ENCODE measurements at places on chromosomes 12 and 14. TPM values are rescaled to one million over a fixed set of nuclear protein-coding genes. Genes with fewer than 3 reads are reported as not detected.
A peak's percentile ranks its signal among the peaks of the same experiment; 100 is the strongest.

GRCh38 chr14:96206461-96206860 lies 1.8 kb downstream of the BDKRB2 start:
- no peak overlapping the region for H3K27ac ChIP-seq
- H3K4me3 ChIP-seq = no peak overlapping the region
- peaks cover 13% of the 10 kb centered on the region for H3K27me3 ChIP-seq
- no peaks in the 10 kb centered on the region for H3K4me1 ChIP-seq

GRCh38 chr12:41032386-41032785 lies 155.7 kb upstream of the PDZRN4 start:
- H3K4me1 ChIP-seq = no peaks in the 10 kb centered on the region
- DNase-seq = no peak

DNA sequence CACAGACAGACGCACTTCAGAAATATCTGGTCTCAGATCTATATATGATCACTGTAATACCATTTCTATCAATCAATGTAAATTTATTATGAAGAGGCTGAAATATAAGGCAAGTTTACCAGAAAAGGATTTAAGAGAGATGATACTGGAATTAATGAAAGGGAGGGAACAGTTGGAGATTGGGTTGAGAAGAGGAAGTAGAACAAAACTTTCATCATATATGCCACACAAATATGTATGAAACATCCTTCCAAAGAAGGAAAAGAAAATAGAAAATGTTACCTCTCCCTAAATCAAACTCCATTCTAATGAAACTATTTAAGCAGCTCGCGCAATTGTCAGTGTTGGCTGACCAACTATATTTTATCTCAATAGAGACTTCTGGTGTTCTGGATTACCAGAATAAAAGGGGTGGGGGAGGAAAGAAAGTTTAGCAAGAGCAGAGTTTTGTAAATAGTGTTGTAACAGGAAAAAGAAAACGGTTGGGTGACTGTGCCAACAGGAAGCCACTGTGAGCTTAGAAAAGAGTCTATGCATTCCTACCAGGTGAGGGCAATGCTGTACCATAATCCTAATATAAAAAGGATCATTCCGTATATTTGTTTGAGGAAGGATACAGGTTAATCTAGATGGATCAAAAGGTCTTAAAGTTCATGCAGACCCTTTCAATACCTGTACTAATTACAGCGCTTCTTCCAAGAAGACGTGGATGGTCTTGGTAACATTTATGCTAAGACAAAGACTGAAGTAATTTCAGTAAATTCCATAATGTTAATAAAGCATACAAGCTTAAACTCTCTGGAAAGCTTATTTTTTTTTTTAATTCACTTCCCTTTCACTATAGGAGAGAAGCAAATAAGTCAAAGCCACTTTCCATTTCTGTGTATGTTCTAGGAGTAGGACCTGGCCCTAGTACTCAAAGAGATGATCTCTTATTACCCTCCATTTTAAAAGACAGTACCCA lies 14.5 kb upstream of the LLPH start:
- peaks cover 28% of the 10 kb centered on the region for H3K36me3 ChIP-seq
- no peak for DNase-seq
- peaks cover 25% of the 10 kb centered on the region for H3K4me1 ChIP-seq
- H3K27me3 ChIP-seq = no peaks in the 10 kb centered on the region

GRCh38 chr12:88918161-88918560 lies 337.9 kb upstream of the KITLG start:
- peaks cover 3% of the 10 kb centered on the region for H3K27me3 ChIP-seq
- H3K27ac ChIP-seq = no peak overlapping the region

DNA sequence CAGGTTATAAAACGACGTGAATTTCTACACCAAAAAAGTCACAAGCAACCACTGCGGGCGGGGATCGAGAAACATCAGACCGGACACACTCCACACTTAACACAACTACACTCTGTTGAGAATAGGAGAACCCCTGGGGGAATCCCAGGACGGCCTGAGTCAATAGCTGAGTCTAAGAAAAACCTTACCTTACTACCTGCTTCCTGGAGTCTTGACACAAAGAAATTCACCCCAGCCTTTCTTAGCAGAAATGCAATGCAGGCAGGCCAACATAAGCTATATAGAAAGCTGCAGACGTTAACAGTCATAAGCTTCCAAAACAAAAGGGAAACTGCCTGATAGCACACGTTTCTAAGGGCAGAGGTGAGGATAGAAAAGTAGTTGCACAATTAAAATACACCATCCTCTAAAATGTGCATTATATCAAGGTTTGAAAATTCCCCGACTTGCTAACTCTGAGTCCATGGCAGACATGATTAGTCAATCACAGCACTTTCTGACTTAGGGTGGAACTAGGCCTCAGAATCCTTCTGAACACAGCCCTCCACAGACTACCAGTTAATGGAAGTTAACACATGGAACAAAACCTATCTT lies 68.0 kb downstream of the CCDC88C start:
- peaks cover 97% of the 10 kb centered on the region for H3K4me1 ChIP-seq
- peak; percentile 41 for DNase-seq
- peaks cover 3% of the 10 kb centered on the region for H3K27me3 ChIP-seq
- peak overlapping the region; percentile 90 for H3K4me3 ChIP-seq
- H3K36me3 ChIP-seq = no peaks in the 10 kb centered on the region
- peak overlapping the region; percentile 98 for H3K27ac ChIP-seq

DNA sequence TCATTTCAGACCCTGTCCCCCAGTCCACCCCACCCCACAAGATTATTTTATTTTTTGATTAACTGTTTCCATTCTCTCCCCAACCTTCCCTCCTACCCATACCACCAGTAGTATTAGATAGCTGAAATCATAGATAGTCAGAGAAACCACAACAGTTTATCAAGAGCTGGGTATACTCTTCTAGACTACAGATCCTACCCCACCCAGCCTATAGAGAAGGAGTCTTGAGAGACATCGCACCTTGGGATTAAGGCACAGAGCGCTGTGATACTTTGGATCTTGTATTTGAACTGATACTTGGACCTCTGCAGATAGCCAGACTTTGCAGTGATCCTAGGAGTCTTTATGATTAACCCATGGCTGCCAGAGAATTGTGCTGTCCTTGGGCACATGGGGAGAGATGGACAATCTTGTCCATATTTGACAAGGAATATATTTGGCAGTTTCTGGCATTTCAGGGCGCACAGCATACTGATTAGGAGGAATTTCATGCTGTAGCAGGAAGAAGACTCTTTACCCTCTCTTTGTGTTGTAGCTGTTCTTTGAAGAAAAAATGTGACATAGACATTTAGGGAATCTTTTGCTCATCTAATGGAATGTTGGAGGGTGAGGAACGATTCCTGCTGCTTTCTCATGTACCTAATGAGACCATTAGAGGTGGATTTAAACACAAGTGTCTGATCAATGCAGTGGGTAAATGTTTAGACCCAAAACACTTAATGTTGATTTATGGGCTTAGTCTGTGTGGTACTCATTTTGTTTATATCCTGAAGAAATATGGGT lies 982 bp downstream of the RBMS2 start:
- peaks cover 26% of the 10 kb centered on the region for H3K4me1 ChIP-seq
- no peaks in the 10 kb centered on the region for H3K27me3 ChIP-seq
- H3K4me3 ChIP-seq = peak overlapping the region; percentile 92

Gene TAS2R13
- not detected for polyA plus RNA-seq

- H3K27ac ChIP-seq = no peak overlapping the region
- no peak overlapping the region for H3K4me3 ChIP-seq
- peaks cover 2% of the 10 kb centered on the region for H3K27me3 ChIP-seq
Observed at GRCh38 chr12:21552635-21553328, 26.7 kb downstream of the SPX start.

GRCh38 chr12:97404543-97404942 lies 58.1 kb upstream of the RMST start:
- no peak for DNase-seq
- H3K36me3 ChIP-seq = no peaks in the 10 kb centered on the region
- no peaks in the 10 kb centered on the region for H3K4me1 ChIP-seq
- no peak overlapping the region for H3K27ac ChIP-seq
- H3K27me3 ChIP-seq = peaks cover 2% of the 10 kb centered on the region
- no peak overlapping the region for H3K4me3 ChIP-seq

Gene KRT83
- polyA plus RNA-seq = not detected

- no peak overlapping the region for H3K4me3 ChIP-seq
- H3K36me3 ChIP-seq = no peaks in the 10 kb centered on the region
- no peaks in the 10 kb centered on the region for H3K4me1 ChIP-seq
- DNase-seq = no peak
- no peak overlapping the region for H3K27ac ChIP-seq
Observed at GRCh38 chr12:65269603-65270002, 8.9 kb upstream of the MSRB3 start.

GRCh38 chr12:108635997-108636808 lies 2.5 kb upstream of the SELPLG start:
- peaks cover 5% of the 10 kb centered on the region for H3K36me3 ChIP-seq
- H3K27me3 ChIP-seq = peaks cover 45% of the 10 kb centered on the region
- no peak for DNase-seq
- peak overlapping the region; percentile 99 for H3K27ac ChIP-seq
- peak overlapping the region; percentile 99 for H3K4me3 ChIP-seq

DNA sequence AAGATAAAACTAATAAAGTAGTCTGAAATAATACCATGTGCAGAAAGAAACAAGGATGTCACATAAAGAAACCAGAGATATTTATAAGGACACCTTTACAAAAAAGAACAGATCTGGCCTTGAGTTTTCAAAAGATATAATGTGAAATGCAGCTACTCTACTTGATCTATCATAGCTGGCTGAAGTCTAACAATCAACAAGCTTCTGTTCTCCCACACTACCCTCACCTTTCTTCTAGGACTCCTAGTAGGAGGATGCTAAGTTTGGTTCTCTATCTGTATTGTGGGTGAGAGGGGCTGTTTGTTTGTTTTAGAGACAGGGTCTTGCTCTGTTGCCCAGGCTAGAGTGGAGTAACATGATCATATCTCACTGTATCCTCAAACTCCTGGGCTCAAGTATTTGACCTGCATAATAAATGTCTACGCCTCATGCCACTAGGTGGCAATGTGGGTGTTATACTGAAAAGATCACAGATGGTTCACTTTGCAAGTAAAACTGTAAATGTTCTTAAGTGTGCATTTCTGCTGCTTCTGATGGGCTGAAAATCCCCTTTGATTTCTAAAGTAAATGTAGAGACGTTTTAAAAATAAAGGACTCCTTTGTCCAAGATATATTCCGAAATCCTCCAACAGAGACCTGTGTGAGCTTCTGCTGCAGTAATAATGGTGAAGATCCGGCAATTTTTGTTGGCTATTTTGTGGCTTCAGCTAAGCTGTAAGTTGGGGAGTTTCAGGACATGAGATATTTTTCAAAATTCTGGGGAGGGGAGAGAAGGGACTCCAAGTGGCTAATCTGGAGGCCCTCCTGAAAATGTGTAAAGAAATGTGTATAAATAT lies 269.3 kb downstream of the DAD1 start:
- DNase-seq = peak; percentile 50
- no peak overlapping the region for H3K27ac ChIP-seq
- no peaks in the 10 kb centered on the region for H3K4me1 ChIP-seq
- H3K4me3 ChIP-seq = no peak overlapping the region
- H3K27me3 ChIP-seq = no peaks in the 10 kb centered on the region

GRCh38 chr12:13788626-13789025 lies 192.8 kb downstream of the GRIN2B start:
- no peak overlapping the region for H3K27ac ChIP-seq
- H3K4me1 ChIP-seq = no peaks in the 10 kb centered on the region
- no peak for DNase-seq
- H3K4me3 ChIP-seq = no peak overlapping the region
- no peaks in the 10 kb centered on the region for H3K27me3 ChIP-seq
- no peaks in the 10 kb centered on the region for H3K36me3 ChIP-seq

DNA sequence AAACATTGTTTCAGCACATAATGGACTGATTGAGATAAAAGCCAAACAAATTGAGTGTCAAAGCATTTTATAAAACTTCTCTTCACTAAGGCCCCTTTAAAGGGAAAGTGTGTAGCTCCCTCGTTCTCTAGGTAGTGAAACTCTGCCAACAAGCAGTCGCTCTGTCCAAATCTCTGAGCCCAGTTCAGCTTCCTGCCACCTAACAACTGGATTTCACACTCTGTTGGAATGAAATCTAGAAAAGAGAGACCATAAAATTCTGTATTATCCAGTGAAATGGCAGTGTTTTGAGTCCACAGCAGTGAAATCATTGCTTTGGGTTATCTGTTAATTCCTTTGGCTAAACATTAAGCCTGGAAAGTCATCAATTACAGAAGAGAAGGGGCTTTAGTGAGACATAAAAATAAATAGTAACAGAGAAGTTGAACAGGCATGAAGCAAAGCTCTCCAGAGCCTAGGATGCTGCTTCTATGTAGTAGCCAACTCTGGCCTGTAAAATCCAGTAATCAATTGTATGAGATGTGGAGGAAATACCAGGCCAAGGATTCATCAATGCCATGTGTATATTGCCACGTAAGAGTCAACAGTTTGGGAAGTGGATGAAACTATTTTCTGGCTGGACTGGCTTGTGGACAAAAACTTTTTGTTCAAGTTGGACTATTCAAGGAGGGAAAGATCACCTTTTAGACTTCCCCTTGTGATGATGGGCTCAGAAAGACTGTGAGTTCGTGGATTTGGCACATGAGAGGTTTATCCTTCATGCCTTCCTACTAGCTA lies 122.5 kb downstream of the WIF1 start:
- no peaks in the 10 kb centered on the region for H3K36me3 ChIP-seq
- H3K4me1 ChIP-seq = no peaks in the 10 kb centered on the region
- H3K27me3 ChIP-seq = peaks cover 5% of the 10 kb centered on the region
- H3K4me3 ChIP-seq = no peak overlapping the region

DNA sequence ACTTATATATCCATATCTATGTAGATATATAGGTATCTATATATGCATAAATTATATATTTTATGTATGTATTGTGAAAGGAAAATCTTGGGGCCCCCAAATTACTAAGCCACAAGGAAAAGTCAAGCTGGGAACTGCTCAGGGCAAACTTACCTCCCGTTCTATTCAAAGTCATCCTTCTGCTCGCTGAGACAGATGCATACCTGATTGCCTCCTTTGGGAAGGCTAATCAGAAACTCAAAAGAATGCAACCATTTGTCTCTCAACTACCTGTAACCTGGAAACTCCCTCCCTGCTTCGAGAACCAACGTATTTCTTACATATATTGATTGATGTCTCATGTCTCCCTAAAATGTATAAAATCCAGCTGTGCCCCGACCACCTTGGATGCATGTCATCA lies 58.8 kb upstream of the C14orf132 start:
- no peak overlapping the region for H3K4me3 ChIP-seq
- H3K27me3 ChIP-seq = peaks cover 5% of the 10 kb centered on the region
- H3K4me1 ChIP-seq = no peaks in the 10 kb centered on the region
- H3K36me3 ChIP-seq = no peaks in the 10 kb centered on the region
- DNase-seq = no peak

- peaks cover 2% of the 10 kb centered on the region for H3K27me3 ChIP-seq
- peak overlapping the region; percentile 33 for H3K4me3 ChIP-seq
- H3K4me1 ChIP-seq = no peaks in the 10 kb centered on the region
- DNase-seq = no peak
- H3K36me3 ChIP-seq = no peaks in the 10 kb centered on the region
Observed at GRCh38 chr14:103073876-103074728, 9.9 kb upstream of the LBHD2 start.
